ENCODE measurements at places on chromosomes 4 and X. TPM values are rescaled to one million over a fixed set of nuclear protein-coding genes. Genes with fewer than 3 reads are reported as not detected.

Gene RNF128
- 0.99 TPM for total RNA-seq

Gene GAGE12E
- total RNA-seq = not detected

Gene MTHFD2L
- 10.5 TPM for total RNA-seq

Gene BCORL1
- total RNA-seq = 9.6 TPM

Gene VCX2
- not detected for total RNA-seq

Gene VCX3A
- 0.25 TPM for total RNA-seq

Gene TRPC5OS
- total RNA-seq = not detected

Gene CXCL10
- total RNA-seq = not detected

Gene MGARP
- 4.6 TPM for total RNA-seq

Gene ATP1B4
- total RNA-seq = not detected

Gene KDR
- total RNA-seq = 87.2 TPM

Gene BOD1L1
- total RNA-seq = 32.4 TPM

Gene TCP11X2
- total RNA-seq = 0.82 TPM

Gene SSX2B
- total RNA-seq = not detected

Gene ADAM29
- total RNA-seq = not detected

Gene ADH1A
- total RNA-seq = not detected

Gene GPR173
- total RNA-seq = 7.3 TPM

Gene MYOZ2
- not detected for total RNA-seq

Gene CT45A5
- not detected for total RNA-seq

Gene FGB
- 2.3 TPM for total RNA-seq

Gene CXorf49
- not detected for total RNA-seq

Gene GUCY1A1
- total RNA-seq = 0.20 TPM

Gene SHOX
- not detected for total RNA-seq

Gene NAT8L
- total RNA-seq = 20.0 TPM

Gene HTN3
- not detected for total RNA-seq

Gene CENPVL2
- total RNA-seq = 3.5 TPM

Gene HSFX4
- not detected for total RNA-seq

Gene PSAPL1
- total RNA-seq = not detected

Gene HMX1
- 10.0 TPM for total RNA-seq

Gene SPP1
- 56.6 TPM for total RNA-seq

Gene GPR82
- not detected for total RNA-seq

Gene RAB33A
- 3.0 TPM for total RNA-seq

Gene FRMD7
- total RNA-seq = not detected

Gene MXRA5
- 2.8 TPM for total RNA-seq

Gene USP26
- 0.11 TPM for total RNA-seq

Gene OCRL
- 18.2 TPM for total RNA-seq

Gene PNMA5
- 0.13 TPM for total RNA-seq

Gene XIAP
- total RNA-seq = 31.4 TPM

Gene KIF4A
- 34.9 TPM for total RNA-seq

Gene NKX6-1
- 0.09 TPM for total RNA-seq

Gene TENM3
- total RNA-seq = 59.7 TPM

Gene DRP2
- 0.39 TPM for total RNA-seq

Data from WTC11 (cell line).